ENCODE measurements at places on chromosomes 5 and 9.

DNA sequence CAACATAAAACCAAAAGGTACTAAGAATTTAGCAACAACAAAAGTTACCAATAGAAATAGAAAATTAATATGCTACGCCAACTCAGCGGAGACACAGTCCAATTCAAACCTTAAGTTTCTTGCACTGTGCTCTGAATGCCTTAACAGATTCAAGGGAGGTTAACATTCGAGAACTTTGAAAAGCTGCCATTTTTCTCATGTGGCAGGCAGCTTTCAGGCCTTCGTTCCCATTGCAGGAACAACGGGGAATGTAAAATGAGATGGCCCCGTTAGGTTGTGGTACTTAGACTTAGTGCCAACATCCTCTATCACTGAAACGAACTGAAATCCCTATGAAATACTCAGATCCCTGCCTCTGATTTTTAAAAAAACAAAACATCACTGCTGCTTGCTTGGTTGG, 22.4 kb downstream of the FNBP1 start:
- DNase-seq: no peak

- DNase-seq: no peak
Measured at GRCh38 chr9:73683862-73684591, 532.4 kb downstream of the ANXA1 start.

GRCh38 chr5:91269198-91269597, 113.9 kb downstream of the ARRDC3 start:
- DNase-seq: no peak

- DNase-seq: no peak
Measured at GRCh38 chr5:39469777-39470415, 45.1 kb upstream of the DAB2 start.

DNA sequence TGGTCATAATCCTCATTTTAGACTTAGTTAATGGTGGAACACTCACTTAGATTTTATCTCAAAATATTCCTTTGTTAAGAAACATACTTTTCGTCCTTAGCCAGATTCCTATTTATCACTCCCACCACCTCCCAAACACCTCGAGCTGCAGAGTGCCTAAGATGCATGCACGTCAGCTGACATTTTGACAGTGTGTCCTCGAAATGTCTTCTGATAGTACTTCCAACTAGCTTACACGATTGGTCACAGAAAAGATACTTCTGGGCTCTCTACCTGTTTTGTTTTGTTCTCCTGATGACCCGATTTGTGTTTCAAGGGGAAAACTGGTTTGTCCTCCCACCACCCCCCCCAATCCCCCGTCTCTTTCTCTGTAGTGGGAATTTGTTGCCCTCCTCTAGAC, 230.1 kb downstream of the MAST4 start:
- DNase-seq: no peak

- DNase-seq: no peak
Measured at GRCh38 chr5:133739181-133739780, 126.9 kb upstream of the FSTL4 start.

GRCh38 chr5:72834924-72835323, 18.5 kb downstream of the TNPO1 start:
- DNase-seq: no peak

DNA sequence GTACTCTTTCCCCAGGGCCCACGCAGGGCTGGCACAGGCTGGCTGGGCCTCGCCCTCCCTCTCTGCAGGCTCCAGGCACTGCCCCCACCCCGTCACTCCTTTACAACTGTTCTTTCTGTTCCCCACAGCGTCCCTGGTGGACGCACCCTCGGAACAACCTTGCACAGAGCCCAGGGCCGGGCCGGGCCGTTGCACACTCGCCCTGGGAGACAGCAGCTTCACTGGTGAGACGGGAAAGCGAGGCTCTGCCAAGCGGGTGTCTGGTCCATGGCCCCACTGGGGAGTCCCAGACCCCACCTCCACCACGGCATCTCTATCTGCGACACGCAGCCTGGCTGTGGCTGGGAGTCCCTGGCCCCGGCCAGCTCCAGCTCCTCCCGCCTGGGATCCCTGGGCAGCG, 18.4 kb upstream of the QSOX2 start:
- DNase-seq: no peak

All from central memory CD4-positive, alpha-beta T cell (primary cell).